Activated CD8-positive, alpha-beta memory T cell treated with anti-CD3 and anti-CD28 coated beads for 4 hours (primary cell): ENCODE measurements at places on chromosomes 5 and 9.

- DNase-seq: no peak
These were observed 47.3 kb downstream of the SEC61B start for GRCh38 chr9:99269416-99269815.

DNA sequence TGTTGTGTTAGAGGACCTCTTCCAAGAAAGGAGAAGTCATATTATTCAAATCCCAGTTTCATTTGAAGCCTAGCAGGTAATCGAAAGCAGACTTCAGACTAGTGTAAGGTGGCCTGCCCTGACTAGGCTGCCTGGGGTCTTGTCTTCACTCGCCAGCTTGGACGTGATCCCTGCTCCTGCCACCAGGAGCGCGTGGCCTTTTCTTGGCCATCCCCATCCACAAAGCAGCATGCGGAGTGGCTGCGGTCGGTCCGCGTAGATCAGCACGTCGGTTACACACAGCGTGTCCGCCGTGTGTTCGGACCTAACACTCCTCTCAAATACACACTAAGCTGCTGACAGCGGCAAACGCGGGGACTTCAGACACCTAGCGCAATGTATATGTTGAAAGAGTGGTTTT is 37.3 kb downstream of the CFAP77 start:
- DNase-seq: no peak

DNA sequence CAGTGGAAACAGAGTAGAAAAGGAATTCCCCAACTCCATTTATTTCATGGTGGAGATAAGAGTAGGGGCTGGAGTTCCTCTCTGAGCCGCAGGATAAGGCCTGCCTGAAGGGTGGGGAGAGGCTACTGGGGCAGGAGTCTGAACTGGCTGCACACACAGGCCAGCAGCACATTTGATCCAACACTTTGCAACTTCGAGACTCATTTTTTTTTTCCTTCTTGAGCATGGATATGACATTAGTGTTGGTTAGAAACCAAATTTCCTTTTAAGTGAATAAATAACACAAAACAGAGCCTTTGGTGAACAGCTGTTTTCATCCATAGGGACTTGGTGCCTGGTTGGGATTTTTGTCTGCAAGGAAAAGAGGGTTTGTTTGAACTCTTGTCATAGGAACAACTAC is 76.6 kb downstream of the RALGPS1 start:
- no peak for DNase-seq

GRCh38 chr5:1896602-1897376 is 14.1 kb upstream of the IRX4 start:
- DNase-seq: no peak

DNA sequence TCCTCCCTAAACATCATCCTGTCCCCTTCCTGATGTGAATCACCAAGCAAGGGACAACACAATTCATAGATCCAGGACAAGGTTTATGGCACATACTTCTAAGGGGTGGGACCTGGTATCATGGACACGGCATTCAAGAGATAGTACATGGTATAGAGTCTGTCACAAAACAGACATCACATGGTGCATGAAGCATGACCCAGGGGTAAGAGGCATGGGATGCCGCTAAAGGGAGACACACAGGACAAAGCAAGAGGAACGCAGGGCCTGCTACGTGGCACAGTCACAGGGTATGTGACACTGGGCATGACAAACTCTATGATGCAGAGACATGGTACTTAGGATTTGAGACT is 20.7 kb downstream of the GSN start:
- DNase-seq: no peak

- no peak for DNase-seq
These were observed 57.4 kb downstream of the AOPEP start for GRCh38 chr9:94783928-94784327.

DNA sequence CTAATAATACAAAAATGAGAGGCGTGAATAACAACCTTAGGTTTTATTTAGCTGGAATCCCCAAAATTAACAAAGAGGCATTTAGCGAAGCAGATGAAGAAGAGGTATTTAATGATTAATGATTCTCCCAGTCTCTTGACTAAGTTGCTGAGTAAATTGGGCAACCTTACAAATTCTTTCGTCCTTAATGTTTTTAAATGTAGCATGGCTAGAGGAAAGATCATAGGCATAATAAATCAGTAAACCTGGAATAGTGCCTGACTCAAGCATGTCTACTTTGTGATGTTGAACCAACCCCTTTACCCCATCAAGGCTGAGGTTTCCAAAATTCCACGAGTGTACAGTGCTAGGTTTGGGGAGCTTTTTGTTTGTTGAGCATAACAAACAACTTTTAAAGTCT is 7.9 kb downstream of the BHMT start:
- DNase-seq: no peak

DNA sequence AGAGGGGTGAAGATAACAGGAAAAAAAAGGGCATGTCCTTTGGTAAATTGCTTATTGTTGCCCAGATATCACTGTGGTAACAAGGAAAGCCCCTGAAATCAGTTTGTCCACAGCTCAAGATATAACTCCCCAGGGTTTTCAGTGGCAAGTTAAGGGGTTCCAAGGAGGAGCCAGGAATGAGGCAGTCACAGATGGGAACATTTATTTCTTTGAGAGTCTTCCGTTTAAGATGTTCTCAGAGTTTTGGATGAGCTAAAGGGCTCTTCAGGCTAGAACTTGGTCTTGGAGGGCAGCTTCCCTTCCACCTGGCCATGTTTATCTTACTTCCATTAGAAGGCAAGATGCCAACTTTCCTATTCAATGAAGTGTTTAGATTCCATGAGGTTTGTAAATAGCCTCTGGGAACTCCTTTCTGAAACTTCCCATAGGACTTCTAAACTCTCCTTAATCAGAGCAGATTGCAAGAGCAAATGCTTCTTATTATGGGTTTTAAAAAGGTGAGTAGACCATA is 277.6 kb upstream of the TNC start:
- DNase-seq: no peak

DNA sequence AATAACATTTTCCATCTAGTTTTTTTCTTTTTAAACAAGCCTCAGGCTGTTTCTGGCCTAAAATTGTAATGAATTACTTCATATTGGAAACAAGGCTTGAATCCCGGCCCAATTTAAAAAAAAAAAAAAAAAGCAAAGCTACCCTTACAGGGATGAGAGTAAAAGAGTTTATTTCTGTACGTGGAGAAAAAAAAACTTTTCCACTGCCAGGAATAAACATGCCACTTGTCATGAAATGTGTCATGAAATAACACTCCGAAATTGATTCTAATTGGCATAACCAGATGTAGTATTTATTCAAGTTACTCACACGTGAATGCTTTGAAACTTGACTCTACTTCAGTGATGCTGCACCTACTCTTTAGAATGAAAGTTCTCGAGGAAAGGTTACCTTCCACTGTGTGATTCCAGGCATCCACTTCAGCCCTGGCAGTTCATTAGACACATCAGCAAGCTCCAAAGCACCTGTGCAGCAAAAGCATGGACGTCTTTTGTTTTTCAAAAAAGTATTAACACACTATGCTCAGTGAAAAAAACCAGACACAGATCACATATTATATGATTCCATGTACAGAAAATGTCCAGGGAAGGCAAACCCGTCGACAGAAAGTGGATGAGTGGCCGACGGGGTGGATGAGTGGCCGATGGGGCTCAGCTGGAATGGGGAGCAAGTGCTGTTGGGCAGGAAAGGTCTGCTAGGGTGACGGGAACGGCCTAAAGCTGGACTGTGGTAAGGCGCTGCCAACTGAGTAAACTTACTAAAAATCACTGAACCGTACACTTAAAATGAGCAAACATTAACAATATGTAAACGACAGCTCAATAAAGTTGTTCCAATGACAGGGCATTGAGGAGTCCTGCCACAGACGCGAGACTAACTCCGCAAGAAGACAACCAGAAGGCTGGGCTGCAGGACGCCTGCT is 21.2 kb downstream of the NSUN2 start:
- no peak for DNase-seq

GRCh38 chr9:131598121-131598520 is 52.8 kb downstream of the PRRT1B start:
- DNase-seq: no peak

- DNase-seq: no peak
These were observed 1.0 kb downstream of the ELAVL2 start for GRCh38 chr9:23824830-23825591.

DNA sequence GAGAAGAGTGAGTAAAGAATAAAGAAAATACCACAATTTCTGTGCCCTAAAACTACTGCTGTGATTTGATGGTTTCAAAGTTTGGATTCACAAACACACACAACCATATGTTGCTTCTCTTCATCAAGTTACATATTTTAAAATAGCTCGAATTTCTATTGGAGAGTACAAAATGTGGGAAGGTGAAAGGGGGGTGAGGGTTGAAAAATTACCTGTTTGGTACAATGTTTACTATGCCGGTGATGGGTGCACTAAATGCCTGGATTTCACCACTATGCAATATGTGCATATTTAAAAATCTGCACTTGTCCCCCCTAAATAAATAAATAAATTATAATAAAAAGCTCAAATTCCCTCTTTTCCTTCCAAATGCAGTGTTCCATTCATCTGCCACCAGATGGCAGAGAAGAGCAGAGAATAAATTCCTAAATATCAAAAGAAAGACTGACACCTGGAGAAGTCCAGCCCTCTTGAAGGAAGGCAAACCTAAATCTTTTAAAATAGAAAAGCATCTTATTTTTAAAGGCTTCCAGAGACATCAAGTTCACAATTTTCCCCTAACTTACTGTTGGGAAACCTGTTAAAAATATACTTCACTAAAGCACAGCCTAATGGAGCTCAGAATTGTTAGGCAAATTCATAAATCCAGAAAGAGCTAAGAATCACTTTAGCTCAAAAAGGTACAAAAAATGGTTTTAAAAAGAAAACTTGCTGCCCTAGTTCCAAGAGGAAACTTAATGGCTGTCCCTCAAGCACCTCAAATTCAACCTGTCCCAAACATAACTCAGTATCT is 24.8 kb upstream of the HNRNPA0 start:
- no peak for DNase-seq

- DNase-seq: no peak
These were observed 280.0 kb downstream of the DENND1A start for GRCh38 chr9:123649909-123650308.

DNA sequence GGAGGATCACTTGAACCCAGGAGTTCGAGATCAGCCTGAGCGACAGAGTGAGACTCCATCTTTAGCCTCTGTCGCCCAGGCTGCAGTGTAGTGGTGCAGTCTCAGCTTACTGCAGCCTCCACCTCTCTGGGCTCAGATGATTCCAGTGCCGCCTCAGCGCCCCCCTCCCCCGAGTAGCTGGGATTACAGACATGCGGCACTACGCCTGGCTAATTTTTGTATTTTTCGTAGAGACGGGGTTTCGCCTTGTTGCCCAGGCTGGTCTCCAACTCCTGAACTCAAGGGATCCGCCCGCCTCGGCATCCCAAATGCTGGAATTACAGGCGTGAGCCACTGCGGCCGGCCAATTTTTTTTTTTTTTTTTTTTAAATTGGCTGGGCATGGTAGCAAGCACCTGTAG is 2.3 kb upstream of the HSPA9 start:
- no peak for DNase-seq

DNA sequence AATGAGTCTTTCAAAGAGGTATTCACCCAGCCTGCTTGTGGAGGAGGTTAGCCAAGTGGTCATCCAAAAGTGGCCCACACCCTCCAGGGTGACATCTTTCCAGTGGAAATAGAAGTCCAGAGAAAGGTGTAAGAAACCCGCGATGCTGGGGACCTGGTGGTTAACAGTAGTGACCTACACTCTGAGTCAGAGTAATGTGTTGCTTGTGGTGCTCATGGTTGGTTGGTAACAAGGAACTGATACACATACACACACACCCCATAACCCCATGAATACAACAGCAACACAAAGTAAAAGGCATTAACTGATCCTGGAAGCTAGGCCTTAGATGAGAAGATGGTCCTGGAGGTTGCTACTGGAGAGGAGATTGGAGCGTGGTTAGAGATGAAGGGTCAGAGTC is 26.9 kb downstream of the MRPS30 start:
- DNase-seq: no peak

DNA sequence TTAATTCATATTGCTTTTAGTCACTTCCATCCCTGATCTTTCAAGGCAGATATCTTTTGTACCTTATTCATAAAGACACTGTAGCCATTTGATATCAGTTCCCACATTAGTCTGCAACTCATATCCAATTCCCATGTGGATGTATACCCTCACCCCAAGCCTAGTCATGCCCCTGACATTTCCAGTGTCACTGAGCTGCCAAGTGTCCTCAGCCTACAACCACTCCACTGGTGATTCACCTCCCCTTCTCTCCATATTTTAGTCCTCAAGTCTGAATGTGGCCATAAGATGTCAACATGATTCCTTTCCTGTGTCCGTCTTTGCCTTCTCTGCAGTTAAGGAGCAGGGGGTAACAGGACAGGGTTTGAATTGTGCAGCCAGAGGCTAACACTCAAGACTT is 346.9 kb downstream of the RAB3C start:
- no peak for DNase-seq

DNA sequence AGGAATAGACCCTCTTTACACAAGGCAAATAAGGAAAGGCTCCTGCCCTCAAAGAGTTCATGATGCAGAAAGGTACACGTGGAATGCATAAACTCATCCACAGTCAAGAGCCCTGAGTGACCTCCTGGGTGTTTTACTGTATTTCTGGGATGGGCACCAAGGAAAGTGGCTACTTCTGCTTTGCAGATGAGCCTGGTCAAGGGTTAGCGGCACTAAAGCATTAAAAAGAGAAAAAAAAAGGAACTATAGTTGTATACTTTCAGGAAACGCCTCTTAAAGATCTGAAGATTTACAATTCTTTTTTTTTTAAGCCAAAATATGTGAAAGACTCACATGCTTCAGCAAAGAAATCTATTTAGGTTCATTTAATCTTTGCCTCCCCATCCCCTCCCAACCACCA is 366.2 kb upstream of the PDE4D start:
- no peak for DNase-seq

- no peak for DNase-seq
These were observed 28.6 kb downstream of the CSF2 start for GRCh38 chr5:132102101-132102701.

DNA sequence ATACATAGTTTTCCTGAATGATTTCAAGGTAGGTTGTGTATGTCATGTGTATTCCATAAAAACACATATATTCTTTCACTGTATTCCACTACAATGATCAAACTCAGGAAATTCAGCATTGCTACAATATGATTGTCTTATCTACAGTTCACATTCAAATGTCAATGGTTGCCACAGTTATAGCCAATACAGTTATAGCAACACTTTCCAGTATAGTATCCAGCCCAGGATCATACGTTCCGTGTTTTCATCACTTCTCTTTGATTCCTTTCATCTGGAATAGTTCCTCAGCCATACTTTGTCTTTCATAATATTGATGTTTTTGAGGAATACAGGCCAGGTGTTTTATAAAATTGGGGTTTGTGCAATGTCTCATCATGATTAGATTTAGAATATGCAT is 9.5 kb downstream of the OR2S2 start:
- DNase-seq: no peak

- DNase-seq: no peak
These were observed 12.0 kb downstream of the PRRX2 start for GRCh38 chr9:129677456-129677855.

DNA sequence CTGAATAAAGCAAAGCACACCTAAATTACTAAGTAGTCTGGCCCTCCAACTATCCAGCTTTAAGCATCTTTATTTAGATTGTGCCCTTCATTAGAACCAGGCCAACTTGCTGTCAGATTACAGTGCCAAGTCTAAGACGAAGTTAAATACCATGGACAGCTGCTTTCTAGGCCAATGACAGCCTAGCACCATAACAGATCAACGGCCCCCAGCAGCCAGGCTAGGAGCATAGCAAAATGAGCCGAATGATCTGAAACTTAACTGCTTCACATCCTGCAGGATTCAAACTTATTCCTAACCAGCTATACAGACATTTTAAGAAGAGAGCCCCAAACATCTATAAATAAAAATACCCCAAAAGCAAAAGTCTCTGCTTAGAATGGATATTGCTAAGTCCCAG is 6.8 kb downstream of the SLC24A2 start:
- DNase-seq: no peak
